ENCODE measurements at places on chromosomes 7 and 10.

- DNase-seq: no peak
Observed at GRCh38 chr7:11786186-11786585, 45.8 kb downstream of the THSD7A start.

DNA sequence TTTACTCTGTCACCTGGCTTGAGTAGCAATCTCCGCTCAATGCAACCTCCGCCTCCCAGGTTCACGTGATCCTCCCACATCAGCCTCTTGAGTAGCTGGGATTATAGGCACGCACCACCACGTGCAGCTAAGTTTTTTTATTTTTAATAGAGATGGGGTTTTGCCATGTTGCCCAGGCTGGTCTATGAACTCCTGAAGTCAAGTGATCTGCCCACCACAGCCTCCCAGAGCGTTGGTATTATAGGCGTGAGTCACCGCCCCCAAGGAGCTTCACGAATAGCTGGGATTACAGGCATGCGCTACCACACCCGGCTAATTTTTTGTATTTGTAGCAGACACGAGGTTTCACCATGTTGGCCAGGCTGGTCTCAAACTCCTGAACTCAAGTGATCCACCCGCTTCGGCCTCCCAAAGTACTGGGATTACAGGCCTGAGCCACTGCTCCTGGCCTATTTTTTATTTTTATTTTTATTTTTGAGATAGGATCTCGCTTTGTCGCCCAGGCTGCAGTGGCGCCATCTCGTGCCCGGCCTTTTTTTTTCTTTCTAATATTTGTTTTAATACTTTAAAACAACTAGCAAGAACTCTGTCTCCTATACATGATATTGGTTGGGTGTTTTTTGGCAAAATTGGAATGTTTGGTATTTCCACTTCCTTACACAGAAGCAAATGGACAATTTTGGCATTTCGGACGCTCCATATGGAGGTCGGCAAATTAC is 1.1 kb downstream of the EFCAB10 start:
- peak; percentile 62 for DNase-seq

DNA sequence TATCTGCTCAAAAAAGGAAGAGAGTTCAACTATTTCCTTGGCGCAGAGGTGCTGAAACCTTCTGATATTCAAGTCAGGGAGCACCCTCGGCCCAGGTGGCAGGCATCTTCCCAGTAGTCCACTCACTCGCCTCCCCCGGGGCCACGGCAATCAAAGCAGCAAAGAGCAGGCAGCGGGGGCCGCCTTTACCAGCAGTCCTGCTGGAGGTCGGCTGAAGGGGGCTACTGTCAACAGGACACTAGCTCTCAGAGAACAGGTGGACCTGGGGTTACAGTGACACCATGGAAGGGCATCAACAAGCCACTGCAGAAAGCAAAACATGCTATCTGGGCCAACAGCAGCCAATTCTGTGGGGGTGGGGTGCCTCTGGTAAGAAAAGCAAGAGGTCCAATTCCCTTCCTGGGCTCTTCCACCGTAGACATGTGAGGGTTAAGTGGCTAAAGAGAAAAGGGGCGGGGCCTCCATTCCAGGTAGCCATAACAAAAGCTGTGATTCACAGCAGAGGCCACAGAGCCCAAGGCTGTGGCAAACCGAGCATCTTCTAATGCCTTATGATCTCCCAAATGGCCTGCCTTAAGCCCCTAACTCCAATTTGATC is 9.4 kb downstream of the FZD9 start:
- DNase-seq: no peak

DNA sequence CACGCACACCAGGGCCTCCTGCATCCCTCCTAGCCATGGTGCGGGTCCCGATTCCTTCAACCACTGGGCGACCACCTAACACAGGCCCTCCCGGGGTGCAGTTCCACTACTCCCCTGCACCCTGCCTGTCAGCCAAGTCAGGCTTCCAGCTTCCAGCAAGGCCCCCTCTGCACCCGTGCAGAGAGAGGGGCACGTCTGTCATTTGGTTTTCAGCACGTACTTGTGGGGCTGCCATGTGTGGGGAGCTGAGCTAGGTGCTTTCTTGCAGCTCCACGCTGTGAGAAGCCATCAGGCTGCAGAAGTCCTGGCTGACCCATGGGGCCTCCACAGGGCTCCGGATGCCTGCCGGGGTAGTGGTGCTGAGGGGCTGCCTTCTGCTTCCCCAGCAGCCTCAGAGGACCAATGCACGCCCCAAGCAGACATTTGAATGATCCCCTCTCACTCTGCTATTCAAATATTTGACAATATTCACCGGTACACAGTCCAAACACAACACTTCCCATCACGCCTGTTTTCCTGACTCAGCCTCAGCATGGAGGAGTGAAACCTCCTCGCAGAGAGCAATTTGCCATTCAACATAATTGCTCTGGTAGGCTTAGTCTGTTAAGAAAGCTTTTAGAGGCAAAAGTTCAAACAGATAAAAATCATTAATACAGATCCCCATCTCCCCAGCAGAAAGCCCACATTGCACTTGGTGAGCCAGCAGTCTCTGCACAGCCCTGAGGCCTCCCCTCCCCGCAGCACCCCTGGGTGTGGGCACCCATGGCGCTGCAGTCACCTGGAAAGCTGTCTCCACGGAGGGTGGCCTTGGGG is 449.9 kb downstream of the PTPRN2 start:
- no peak for DNase-seq

GRCh38 chr7:72924386-72924732 is 536 bp upstream of the POM121 start:
- no peak for DNase-seq

Data from NCI-H2227 treated with DMSO at 0.1 percent for 48 hours (cell line).